ENCODE measurements at places on chromosomes 6 and 20. TPM values are rescaled to one million over a fixed set of nuclear protein-coding genes. Genes with fewer than 3 reads are reported as not detected.

CD24 gene
- total RNA-seq: 377 TPM

RIMS4 gene
- 1.6 TPM for total RNA-seq

TMC2 gene
- 0.07 TPM for total RNA-seq

NRN1 gene
- total RNA-seq: not detected

BICRAL gene
- total RNA-seq: 12.7 TPM

FERMT1 gene
- 24.7 TPM for total RNA-seq

HLA-DPB1 gene
- 12.7 TPM for total RNA-seq

BTBD3 gene
- 58.8 TPM for total RNA-seq

MEI4 gene
- 1.5 TPM for total RNA-seq

SLC32A1 gene
- total RNA-seq: not detected

PEX6 gene
- total RNA-seq: 32.3 TPM

MEP1A gene
- not detected for total RNA-seq

PAK5 gene
- 0.42 TPM for total RNA-seq

RIPPLY2 gene
- not detected for total RNA-seq

NOX3 gene
- total RNA-seq: not detected

BPIFB1 gene
- total RNA-seq: not detected

TBC1D32 gene
- 30.1 TPM for total RNA-seq

PPP1R18 gene
- 30.6 TPM for total RNA-seq

EDN1 gene
- total RNA-seq: 8.5 TPM

APOM gene
- 3.4 TPM for total RNA-seq

PROKR2 gene
- 2.3 TPM for total RNA-seq

CGA gene
- not detected for total RNA-seq

BMP6 gene
- total RNA-seq: 3.6 TPM

GINM1 gene
- total RNA-seq: 36.5 TPM

F13A1 gene
- total RNA-seq: 0.25 TPM

ZKSCAN3 gene
- total RNA-seq: 12.9 TPM

UBR2 gene
- 28.2 TPM for total RNA-seq

SRSF12 gene
- total RNA-seq: 12.4 TPM

EEF1A1 gene
- total RNA-seq: 11,574 TPM

SRMS gene
- not detected for total RNA-seq

CDYL gene
- 112 TPM for total RNA-seq
